ENCODE measurements at places on chromosomes 3 and 15.

DNA sequence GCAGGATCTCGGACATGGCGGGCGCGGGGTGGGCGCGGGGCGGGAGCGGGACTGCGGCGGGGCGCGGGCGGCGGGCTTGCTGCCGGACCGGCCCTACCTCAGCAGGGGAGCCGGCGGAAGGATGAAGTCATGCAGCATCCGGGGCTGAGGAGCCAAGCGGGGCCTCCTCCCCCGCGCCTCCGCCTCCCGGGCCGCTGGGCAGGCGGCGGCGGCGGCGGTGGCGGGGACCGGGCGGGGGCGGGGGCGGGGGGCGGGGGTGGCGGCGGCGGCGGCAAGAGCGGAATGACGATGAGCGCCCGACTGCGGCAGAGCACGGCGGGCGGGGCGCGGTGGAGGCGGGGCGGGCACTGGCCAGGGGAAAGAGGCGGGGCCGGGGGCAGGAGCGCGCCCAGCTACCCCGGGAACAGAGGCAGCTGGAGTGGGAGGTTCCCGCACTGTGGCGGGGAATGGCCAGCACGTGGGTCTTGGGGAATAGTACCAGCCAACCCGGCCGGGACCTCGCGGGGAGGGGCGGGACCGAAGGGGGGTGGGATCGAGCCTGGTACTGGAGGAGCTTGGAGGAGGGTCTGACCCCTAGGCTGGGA lies at the start of gene CAMK2N2:
TSS of gene CAMK2N2 (minus strand) at position 284 of the 584 bp plus-strand sequence. CDS start at position 16, 268 bp downstream.
- peak; percentile 52 for DNase-seq

GRCh38 chr3:100023150-100023549 lies 91.2 kb downstream of the FILIP1L start:
- no peak for DNase-seq

DNA sequence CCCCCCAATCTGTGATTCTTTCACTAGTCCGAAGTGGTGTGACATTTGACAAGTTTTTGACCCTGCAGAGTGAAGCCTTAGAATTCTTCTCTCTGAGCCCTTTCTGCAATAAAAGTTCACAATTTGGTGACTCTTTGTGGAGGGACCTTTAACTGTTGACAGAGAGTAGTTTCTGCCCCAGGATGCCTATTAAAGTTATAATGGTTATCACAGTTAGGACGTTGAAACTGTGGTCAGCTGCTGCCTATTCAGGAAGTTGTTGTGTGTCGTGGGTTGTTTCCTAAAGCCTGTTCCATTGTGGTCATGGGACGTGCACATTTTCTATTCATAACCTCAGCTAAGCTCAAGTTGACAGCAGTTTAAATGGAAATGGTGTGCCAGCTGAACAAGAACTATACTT lies 274.5 kb downstream of the NEK10 start:
- no peak for DNase-seq

- DNase-seq: peak; percentile 38
Observed at GRCh38 chr3:38587548-38588131, 61.8 kb downstream of the SCN5A start.

GRCh38 chr15:39344662-39345141 lies 236.2 kb upstream of the THBS1 start:
- no peak for DNase-seq

- no peak for DNase-seq
Observed at GRCh38 chr3:46580675-46581074, 14.6 kb upstream of the LRRC2 start.
